ENCODE measurements at places on chromosomes 2 and 18.
A peak's percentile ranks its signal among the peaks of the same experiment; 100 is the strongest.

DNA sequence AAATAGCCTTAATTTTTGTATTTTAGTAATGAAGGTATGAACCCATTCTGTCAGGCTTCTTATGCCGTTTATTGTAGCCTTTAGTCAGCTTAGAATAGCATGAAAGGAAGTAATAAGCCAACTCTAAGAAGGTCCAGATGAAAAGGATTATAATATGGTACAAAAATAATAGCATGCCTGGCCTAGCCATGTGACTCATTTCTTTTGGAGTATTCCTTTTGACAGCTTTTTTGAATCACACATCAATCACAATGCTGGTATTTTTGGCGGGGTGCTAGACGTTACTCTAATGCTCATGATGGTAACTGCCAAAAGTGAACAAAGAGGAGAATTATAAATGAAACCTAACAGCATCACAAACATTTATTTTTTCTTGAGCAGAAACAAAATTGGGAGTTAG, 19.9 kb downstream of the FMNL2 start:
- no peak for DNase-seq

DNA sequence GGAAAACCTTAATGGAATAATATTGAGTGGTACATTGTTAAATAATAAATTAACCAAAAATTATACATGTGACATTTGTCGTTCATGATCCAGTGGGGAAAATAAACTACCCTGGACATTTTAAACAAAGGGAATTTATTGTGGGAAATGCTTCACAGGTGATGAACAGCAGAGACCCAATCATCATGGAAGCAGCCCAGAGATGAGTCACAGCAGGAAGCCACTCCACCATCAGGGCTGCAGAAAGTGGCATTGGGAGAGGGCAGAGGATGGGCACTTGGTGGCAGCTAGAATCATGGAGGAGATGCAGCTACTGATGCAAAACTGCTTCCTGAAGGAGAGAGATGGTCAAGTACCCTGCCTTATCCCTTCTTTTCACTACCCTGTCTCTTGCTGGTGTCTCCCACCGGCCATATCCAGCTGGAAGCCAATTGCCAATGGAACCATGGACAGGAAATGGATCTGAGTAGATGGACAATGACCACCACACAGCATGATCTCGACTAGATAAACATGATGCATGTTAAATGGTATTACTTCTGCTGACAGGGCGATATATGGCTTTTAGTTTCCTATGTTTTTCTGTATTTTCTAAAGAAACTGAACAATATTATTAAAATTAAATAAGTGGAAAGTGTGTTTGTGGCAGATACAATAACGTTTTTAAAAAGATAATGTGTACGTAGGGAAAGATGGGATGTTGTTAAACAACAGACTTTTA, 139.8 kb downstream of the RPIA start:
- DNase-seq: no peak

- no peak for DNase-seq
These were observed 9.9 kb downstream of the ALPK2 start for GRCh38 chr18:58618822-58619595.

DNA sequence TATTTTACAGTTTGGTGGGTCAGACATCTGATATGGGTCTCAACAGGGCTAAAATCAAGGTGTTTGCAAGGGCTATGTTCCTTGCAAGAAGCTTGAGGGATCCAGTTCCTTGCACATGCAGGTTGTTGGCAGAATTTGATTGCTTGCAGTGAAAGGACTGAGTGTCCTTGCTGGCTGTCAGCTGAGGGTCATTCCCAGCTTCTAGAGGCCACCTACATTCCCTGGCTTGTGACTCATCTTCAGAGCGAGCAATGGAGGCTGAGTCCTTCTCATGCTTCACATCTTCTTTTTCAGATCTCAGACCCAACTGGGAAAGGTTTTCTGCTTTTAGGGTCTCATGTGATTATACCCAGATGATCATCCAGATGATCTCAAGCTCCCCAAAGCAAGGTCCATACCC, 12.4 kb downstream of the MEX3C start:
- DNase-seq: no peak

GRCh38 chr2:221844212-221845020, 272.3 kb upstream of the EPHA4 start:
- no peak for DNase-seq

- DNase-seq: peak; percentile 24
These were observed 436.2 kb downstream of the SUCLG1 start for GRCh38 chr2:84022810-84023431.

DNA sequence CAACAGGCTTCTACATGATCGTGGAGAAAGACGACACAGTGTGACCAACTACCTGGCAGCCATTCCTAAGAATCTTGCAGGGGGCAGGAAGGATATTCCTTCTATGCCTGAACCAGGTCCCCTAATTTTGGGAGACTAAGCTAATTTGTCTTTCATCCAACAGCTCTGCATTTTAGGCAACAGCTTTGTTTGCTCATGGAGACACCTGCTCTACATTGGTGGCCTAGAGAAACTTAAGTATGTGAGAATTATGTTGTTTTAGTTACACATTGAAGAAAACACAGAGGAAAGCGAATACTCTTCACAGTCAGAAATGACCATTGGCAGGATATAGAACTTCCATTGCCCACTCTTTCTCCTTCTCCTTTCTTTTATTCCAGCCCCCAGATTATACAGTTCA, 75.2 kb downstream of the ASXL3 start:
- DNase-seq: peak; percentile 21

DNA sequence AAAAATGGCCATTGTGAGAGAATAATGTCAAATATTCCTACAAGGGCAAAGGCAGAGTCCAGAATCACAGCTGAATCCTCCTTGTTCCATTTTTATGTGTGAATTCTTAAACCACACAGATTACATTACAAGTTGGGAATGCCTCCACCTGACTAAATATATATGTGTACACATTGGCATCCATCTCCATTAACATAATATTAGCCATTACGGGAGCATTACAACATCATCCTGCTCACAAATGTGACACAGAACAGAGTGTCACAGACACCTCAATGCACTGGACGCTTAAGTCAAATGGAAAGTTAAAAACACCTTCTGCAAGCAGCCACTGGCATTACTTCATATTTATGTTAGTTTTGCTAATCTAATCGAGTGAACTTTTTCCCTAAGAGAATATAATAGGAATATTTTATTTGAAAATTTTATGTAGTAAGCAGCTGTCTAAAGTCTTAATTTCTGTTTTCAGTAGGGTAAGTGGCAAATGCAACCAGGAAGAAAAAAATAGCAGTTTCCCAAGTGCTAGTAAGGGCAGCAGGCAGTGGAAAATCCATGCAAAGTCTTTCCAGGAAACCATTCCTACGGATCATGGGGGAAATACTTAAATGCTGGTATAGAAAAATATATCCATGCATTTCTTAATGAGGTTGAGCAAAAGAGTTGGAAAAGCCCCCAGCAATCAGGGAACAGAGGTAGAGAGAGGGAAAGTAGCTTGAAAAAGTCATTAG, 255.6 kb downstream of the OSR1 start:
- DNase-seq: no peak

DNA sequence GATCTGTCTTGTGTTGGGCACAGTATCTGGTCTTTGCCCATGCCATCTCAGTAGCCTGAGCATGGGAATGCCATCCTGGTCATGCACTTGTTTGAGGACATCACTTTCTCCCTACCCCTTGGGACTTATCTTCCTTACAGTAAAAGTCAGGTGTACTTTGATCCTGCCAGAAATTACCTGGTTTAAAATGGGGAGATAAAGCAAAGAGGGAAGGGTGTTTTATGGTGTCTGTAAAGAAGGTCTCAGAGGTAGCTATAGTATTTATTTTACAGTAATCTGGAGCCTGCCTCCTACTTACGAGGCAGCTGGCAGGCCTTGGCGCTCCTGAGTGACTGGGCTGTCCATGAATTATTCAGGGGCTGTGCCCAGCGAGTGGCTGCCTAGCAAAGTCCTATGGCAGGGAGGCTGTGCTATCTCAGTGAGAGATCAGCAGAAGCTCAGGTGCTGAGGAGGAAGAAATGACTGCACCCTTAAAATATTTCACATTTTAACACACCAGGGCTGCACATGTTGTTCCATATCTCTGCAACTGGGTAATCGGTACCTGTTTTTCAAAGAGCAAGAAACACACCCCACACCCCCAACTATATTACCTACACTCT, 93.9 kb downstream of the SPTBN1 start:
- no peak for DNase-seq

- no peak for DNase-seq
These were observed 916 bp upstream of the PDCD1 start for GRCh38 chr2:241859436-241860183.

- no peak for DNase-seq
These were observed 208.3 kb downstream of the ERBB4 start for GRCh38 chr2:212330263-212330662.

Measured in hippocampal formation (tissue), 2 donors.